ENCODE measurements at places on chromosomes 7 and 10.
A peak's percentile ranks its signal among the peaks of the same experiment; 100 is the strongest.

GRCh38 chr10:60986791-60987190 lies 42.8 kb upstream of the RHOBTB1 start:
- no peak for DNase-seq

DNA sequence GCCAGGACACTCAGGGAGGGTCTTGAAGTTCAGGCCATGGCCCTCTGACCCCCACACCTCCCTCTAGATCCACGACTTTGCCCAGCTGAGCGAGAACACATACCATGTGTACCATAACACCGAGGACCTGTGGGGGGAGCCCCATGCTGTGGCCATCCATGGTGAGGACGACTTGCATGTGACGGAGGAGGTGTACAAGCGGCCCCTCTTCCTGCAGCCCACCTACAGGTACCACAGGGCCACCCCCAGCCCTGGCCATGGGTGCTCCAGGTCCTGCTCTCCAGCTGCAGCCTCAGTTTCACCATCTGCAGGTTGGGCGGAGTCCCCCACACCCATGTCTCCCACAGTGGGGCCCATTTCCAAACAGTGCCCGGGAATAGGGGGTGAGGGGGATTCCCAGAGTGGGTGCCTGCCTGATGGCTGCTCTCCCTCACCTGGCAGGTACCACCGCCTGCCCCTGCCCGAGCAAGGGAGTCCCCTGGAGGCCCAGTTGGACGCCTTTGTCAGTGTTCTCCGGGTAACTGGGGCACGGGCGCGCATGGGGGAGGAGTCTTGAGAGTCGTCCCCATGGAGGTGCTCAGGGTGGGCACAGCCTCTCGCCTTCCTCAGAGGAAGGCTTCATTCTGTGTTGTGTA lies 54.1 kb downstream of the PALD1 start:
- DNase-seq = no peak

GRCh38 chr7:95840953-95841950 lies 68.9 kb downstream of the DYNC1I1 start:
- DNase-seq = no peak

DNA sequence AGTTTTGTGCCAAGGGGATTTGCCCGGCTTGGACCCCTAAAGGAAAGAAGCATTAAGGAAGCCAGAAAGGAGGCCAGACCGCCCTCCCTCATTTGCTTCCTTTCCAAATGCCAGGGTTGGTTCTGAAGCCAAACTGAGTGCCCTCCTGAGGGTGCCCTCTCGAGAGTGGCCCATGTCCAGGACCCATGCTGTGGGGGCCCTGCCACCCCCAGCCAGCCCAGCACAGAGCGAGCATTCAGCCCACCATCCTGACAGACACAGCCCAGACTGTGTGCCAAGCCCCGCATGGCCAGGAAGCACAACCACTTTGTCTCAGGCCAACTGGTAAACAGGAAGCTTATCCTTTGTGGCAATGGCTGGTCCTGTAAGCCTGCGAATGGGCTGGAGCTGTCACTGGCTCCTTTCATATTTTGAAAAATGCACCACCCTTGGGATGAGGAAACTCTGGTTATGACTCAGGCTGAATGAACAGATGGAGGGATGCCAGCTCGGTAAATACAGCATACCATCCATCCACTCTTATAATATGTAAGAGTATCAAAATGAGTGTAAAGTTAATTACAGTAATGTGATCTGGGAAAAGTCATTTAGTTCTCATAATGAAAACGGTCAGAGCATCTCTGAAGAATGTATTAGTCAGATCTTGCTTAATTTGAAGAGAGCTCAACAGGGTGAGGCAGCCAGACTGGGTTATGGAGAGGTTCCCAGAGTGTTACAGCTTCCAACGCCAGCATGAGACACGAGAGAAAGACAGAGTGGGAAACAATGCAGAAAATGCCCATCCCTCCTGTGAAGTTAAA lies 65.0 kb downstream of the STK17A start:
- peak; percentile 75 for DNase-seq

DNA sequence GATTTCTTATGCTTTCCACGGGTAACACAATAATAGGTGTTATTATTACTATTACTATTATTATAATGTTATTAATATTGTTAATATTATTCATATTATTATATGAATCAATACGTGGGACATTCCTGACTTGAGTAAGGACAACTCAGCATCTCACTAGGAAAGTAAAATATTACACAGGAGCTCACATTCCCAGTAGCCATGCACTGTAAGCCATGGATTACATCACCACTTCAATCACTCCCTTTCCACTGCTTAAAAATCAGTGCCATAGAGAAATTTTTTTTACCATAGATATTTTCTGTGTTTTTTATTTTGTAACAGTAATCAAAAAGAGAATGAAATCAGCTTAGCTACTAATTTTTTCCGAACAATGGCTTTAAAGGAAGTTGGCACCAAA lies 68.5 kb upstream of the DGKI start:
- no peak for DNase-seq

- no peak for DNase-seq
Measured at GRCh38 chr10:100886963-100887362, 25.8 kb upstream of the SLF2 start.

DNA sequence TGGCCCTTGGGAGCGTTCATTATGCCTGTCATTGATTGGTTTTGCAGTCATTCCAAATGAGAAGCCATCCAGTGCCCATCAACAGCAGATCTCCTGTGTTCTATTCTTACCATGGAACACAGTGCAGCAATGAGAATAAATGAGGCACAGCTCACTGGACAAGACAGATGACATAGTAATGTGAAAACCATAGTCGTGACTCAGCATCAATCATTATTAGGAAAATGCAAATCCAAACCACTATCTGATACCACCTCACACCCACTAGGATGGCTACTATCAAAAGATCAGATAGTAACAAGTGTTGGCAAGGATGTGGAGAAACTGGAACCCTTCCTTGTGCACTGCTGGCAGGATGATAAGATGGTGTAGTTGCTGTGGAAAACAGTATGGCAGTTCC lies 144.7 kb downstream of the ARHGAP22 start:
- no peak for DNase-seq

- DNase-seq = no peak
Measured at GRCh38 chr7:149615690-149616270, 118.2 kb upstream of the ZNF746 start.

Measured in stimulated activated CD4-positive, alpha-beta T cell treated with anti-CD3 and anti-CD28 coated beads, Interleukin-1b, Interleukin-23, amount 100 ng/mL, for 48 hours (primary cell).